Hair follicular keratinocyte (primary cell): ENCODE measurements at places on chromosomes 16 and 17. TPM values are rescaled to one million over a fixed set of nuclear protein-coding genes. Genes with fewer than 3 reads are reported as not detected.

PRSS33 gene
- total RNA-seq, result not detected in 2 replicates

SULT1A4 gene
- total RNA-seq, result 0.76 and 2.0 TPM in 2 replicates

P2RX1 gene
- total RNA-seq, result not detected in 2 replicates

HS3ST6 gene
- not detected in 2 replicates for total RNA-seq

SPATA22 gene
- total RNA-seq, result 0.76 TPM in 1 of 2 replicates, not detected in the other

TMEM132E gene
- not detected in 2 replicates for total RNA-seq

ATP2A3 gene
- 0.27 and 0.62 TPM in 2 replicates for total RNA-seq

KAT7 gene
- total RNA-seq, result 17.1 and 20.7 TPM in 2 replicates

SMTNL2 gene
- total RNA-seq, result not detected in 2 replicates

NXPH3 gene
- total RNA-seq, result 0.08 and 0.38 TPM in 2 replicates

MYOCD gene
- total RNA-seq, result 0.04 TPM in 1 of 2 replicates, not detected in the other

MAP2K3 gene
- 33.0 and 35.5 TPM in 2 replicates for total RNA-seq

CTRL gene
- total RNA-seq, result 0.23 and 1.4 TPM in 2 replicates

TOM1L1 gene
- 54.8 and 90.2 TPM in 2 replicates for total RNA-seq

MMP15 gene
- 9.1 and 9.5 TPM in 2 replicates for total RNA-seq

CES3 gene
- total RNA-seq, result 0.78 and 0.99 TPM in 2 replicates

HEXIM2 gene
- 3.5 and 5.5 TPM in 2 replicates for total RNA-seq

USB1 gene
- total RNA-seq, result 33.3 and 41.3 TPM in 2 replicates
